ENCODE measurements at places on chromosomes 3 and 15.

GRCh38 chr3:115323380-115323779 is 176.3 kb upstream of the ZBTB20 start:
- no peak for DNase-seq

- DNase-seq: no peak
These were observed 125.0 kb upstream of the TRIM42 start for GRCh38 chr3:140552898-140553297.

GRCh38 chr3:171729452-171730334 is 80.6 kb downstream of the PLD1 start:
- DNase-seq: no peak

DNA sequence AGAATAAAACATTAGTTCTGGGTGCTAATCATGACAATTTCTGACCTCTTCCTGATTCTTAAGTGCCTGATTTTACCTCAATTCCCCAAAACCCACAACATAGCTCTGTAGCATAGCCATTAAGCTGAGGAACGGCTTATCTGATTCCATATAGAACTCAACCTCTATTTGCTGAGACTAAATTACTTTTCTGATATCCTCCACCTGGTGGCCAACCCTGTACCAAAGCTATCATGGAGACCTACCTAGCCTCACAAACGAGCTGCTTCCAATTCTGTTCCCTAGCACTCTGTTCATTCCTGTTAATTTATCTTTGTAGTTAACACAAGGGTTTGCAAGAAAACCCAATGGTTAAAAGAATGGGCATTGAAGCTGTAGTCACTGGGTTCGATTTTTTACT is 245.2 kb downstream of the PLOD2 start:
- DNase-seq: no peak

- no peak for DNase-seq
These were observed 310.7 kb downstream of the DIPK2A start for GRCh38 chr3:144282313-144282712.

GRCh38 chr15:62841269-62841628 is 201.3 kb upstream of the TPM1 start:
- no peak for DNase-seq

GRCh38 chr3:184887574-184887973 is 75.6 kb downstream of the VPS8 start:
- DNase-seq: no peak

GRCh38 chr3:146035366-146035765 is 125.6 kb downstream of the PLOD2 start:
- DNase-seq: no peak

- no peak for DNase-seq
These were observed 5.5 kb upstream of the PLXND1 start for GRCh38 chr3:129611812-129612533.

- no peak for DNase-seq
These were observed 136.9 kb downstream of the SATB1 start for GRCh38 chr3:18288243-18288642.

- DNase-seq: no peak
These were observed 28.8 kb upstream of the SKOR1 start for GRCh38 chr15:67796196-67797127.

- no peak for DNase-seq
These were observed 172.0 kb upstream of the LRIG1 start for GRCh38 chr3:66672830-66673229.

DNA sequence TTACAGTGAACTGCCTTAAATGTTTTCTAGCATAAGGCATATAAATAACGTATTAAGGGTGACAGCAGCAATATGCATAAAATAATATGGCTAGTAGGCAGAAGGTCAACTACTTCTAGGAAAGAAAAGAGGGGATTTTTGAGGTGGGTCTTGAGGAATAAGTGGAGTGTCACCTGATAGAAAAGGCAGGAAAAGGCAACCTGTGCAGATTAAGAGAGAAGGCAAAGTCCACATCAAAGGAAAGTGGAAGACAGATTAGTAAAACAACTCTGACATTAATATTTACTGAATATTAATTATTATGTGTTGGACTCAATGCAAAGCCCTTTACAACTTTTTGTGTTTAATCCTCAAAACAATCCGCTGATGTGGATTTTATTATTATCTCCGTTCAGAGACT is 2.8 kb downstream of the THOC7 start:
- no peak for DNase-seq

DNA sequence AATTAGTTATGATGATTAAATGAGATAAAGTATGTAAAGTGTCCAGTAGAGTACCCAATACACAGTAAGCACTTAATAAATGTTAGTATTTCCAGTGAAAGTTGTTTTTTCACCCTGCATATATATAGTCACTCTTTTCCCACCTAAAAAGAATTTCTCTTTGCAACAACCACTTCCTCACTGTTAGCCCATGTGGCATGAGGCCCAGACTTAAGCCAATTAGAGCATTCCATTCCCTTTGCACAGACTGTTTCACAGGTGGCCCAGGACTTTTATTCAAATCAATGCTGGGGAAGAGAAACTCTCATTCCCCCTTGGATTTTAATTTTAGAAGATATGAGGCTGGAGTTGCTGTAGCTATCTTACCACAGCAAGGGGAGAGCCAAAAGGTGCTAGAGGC is 3.7 kb downstream of the IFT80 start:
- DNase-seq: no peak

DNA sequence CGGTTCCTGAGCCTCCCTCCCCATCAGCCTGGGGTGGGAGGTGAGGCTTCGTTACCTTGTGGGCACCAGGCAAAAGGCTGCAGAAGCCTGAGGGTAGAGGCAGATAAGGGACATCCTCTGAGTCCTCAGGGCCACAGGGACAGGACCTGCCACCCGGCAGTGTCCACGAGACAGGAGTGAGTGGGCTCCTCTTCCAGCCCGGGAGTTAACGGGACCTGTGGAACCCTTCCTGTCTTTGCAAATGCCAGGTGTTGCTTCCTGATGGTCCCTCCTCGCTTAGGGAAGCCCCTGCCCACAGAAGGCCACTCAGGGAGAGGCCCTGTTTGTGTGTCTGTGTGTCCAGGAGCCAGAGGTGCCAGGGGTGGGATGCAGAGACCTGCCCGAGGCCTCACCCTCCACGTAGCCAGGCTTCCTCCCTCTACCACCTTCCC is 111.1 kb upstream of the ALDH1A3 start:
- DNase-seq: no peak

GRCh38 chr3:196186651-196187573 is 24.3 kb downstream of the ZDHHC19 start:
- DNase-seq: no peak

DNA sequence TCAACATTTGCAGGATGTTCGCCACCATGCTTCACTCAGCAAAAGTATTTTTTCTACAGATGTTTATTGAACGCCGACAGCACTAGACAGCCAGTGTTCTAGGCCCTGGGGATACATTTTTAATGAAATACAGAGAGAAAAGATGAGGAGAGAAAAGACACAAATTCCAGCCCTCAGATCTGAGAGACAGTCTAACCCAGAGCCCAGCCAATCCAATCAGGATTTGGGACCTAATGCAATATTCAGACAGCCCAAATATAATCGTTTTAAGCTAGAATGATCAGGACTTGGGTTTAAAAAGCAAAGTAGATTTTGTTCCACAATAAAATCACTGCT is 174.8 kb downstream of the SLCO3A1 start:
- no peak for DNase-seq

DNA sequence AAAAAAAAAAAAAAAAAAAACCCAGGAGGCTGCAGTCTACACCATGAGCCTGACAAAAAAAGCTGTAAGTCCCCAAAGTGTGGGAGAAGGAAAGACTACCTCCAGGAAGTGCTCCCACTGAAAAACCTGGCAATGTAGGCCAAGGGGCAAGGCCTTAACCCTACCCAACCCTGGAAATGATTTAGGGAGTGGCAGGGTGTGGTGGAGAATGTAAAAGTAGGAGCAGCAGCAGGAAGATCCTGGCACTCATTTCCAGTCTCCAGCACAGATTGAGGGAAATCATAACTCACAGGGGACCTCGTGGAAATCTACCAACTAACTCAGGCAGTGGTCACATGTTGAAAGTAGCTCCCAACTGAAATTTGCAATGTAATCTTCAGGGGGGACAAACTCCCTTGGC is 839.5 kb downstream of the EPHA3 start:
- DNase-seq: no peak

- no peak for DNase-seq
These were observed 4.5 kb downstream of the OR5K2 start for GRCh38 chr3:98501863-98502576.
